ENCODE measurements at places on chromosomes 11 and 22.
A peak's percentile ranks its signal among the peaks of the same experiment; 100 is the strongest.

DNA sequence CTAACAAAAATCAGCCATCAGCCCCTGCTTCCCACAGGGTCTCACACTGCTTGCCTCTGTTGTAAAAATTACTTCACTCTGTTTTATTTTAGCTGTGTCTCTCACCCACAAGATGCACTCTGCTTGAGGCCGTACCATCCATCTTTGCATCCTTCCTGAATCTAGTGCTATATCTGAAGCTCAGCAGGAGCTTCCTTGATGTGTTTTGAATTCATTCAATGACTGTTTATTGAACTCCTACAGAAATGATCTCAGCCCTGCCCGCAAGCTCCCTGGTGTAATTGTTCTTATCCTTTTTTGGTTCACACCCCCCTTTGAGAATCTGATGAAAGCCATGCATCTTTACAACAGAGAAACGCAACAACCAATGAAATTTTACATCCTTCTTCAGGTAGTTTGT lies 310.2 kb upstream of the ZC3H12C start:
- no peak for DNase-seq

DNA sequence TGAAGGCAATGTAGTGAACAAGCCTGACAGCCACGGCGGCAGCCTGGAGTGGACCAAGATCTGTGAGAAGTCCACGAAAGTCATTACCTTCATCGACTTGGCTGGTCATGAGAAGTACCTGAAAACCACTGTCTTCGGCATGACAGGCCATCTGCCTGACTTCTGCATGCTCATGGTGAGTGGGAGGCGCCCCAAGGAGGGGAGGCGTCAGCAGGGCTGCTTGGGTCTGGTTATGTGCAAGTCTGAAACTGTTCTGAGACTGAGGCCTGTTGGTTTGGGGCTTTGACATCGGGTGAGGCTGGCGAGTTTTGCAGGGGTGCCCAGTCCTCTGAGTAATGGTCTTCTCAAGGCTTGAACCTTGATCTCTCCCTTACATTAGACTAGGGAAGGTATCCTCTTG lies 11.1 kb downstream of the GTPBP1 start:
- DNase-seq = no peak

DNA sequence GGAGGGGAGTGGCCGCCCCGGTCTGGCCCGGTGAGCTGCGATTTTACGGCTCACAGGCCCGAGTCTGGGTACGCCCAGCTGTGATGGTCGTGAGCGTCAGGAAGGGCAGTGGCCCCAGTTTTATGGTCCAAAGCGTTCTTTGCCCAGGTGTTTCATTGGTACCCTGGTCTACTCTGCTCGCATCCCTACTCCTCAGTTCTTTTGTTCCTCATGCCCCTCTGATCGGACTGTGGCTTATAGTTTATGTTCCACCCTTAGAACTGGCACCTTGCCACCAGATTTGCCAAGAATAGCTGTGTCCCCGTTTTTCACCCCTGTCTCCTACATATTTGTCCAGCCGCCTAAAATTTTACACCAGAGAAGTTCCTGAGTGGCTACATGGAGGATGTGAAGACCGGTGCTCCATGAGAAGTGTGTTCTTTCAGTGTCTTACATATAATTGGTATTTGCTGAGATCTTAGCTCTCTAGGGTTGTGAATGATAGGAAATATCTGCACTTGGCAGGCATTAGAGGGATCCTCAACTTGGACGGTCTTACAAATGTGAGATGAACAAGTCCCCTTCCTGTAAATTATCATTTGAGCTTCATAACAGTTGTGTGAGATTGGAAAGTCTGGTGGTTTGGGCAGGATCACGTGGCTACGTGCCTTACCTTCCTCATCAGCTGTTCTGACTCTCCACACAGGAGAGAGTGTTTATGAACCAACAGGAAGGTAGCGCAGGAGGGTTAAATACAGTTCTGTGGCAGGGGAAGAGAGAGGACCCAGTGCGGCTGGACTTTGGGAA lies 1.1 kb downstream of the PANX1 start:
- no peak for DNase-seq

- peak; percentile 8 for DNase-seq
These were observed 13.2 kb upstream of the HDHD5 start for GRCh38 chr22:17172029-17172833.

DNA sequence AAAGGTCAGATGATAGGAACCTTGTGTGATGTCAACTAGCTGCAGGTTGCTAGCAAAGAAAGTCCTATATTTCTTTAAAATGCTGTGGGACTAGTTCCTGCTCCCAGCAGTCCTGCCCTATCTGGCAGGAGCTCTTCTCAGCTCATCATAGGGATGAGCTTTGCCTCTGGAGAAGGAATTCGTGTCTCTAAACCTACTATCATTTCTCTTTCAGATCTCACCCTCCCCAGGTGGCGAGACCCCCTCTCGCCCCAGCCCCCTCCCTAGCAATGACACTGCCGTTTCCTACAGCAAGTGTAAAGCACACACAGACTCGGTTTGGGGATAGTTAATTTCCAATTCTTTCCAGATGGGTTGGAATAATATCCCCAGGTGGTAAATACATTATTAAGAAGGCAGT lies 533.3 kb downstream of the OPCML start:
- DNase-seq = no peak

GRCh38 chr11:115497303-115497702 lies 6.9 kb downstream of the CADM1 start:
- DNase-seq = no peak

GRCh38 chr11:64499261-64500004 lies 91.6 kb upstream of the SLC22A12 start:
- DNase-seq = no peak

DNA sequence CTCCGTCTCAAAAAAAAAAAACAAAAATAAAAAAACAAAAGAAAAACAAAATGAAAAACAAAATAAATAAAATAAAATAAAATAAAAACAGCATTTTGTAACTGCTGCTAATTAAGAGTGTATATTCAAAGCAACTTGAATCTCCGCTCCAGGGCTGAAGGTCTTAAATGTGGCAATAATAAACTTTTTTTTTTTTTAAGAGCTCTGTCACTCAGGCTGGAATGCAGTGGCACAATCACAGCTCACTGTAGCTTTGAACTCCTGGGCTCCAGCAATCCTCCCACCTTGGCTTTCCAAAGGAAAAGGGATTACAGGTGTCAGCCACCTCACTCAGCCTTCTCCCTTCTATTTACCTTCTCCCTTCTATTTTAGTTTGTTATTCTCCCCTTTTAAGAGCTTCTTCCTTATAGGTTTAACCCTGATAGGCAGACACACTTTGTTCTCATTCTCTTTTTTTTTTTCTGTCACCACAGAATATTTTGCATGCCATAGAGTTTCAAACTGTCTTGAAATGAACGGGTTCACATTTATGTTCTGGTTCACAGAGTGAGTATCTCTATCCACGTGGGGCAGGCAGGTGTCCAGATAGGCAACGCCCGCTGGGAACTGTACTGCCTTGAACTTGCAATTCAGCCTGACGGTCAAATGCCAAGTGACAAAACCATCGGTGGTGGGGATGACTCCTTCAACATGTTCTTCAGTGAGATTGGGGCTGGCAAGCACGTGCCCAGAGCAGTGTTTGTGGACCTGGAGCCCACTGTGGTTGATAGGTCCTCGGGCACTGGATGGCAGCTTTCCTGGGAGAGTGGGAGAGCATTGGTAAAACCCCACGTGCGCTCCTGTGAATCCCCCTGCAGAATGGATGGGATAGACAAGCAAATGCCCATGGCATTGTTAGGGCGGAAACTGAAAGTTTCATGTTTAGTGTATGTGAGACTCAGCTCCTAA lies 19.4 kb downstream of the LRRC74B start:
- no peak for DNase-seq

DNA sequence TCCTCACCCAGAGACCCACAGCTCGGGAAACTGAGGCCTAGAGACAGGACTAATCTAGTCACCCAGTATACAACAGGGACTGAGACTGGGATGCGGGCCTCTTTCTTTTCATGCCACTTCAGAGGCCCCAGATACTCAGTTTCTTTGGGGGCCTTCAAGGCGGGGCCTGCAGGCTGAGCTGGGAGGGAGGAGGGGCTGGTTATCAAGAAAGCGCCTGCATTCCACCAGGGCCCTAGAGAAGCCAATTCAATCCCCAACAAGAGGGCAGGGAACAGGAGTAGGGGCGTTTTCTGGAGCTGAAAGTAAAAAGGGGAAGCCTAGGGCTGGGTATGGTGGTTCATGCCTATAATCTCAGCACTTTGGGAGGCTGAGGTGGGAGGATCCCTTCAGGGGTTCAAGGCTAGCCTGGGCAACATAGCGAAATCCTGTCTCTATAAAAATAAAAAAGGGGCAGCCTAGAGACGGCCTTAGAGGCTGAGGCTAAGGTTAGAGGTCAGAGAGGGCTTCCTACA lies 1.6 kb downstream of the ATG2A start:
- DNase-seq = no peak

GRCh38 chr11:58912124-58912523 lies 27.2 kb upstream of the GLYATL1 start:
- no peak for DNase-seq

DNA sequence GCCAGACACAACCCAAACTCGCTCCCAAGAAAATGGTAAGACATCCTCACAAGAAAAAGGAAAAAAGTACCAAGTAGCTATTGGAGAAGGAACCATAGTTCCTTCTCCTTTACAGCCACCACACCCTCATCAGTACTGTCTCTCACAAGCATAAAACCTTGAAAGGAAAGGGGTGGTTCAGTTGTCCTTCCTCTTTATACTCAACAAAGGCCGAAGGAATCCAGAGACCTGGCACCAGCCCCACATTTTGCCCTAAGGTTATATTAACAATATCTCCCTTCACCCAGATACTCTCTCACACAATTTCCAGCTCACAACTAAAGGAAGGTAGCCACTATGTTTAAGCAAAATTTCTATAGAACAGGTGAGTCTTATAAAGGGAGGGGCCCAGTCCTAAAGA lies 8.5 kb downstream of the FHIP1B start:
- DNase-seq = no peak

DNA sequence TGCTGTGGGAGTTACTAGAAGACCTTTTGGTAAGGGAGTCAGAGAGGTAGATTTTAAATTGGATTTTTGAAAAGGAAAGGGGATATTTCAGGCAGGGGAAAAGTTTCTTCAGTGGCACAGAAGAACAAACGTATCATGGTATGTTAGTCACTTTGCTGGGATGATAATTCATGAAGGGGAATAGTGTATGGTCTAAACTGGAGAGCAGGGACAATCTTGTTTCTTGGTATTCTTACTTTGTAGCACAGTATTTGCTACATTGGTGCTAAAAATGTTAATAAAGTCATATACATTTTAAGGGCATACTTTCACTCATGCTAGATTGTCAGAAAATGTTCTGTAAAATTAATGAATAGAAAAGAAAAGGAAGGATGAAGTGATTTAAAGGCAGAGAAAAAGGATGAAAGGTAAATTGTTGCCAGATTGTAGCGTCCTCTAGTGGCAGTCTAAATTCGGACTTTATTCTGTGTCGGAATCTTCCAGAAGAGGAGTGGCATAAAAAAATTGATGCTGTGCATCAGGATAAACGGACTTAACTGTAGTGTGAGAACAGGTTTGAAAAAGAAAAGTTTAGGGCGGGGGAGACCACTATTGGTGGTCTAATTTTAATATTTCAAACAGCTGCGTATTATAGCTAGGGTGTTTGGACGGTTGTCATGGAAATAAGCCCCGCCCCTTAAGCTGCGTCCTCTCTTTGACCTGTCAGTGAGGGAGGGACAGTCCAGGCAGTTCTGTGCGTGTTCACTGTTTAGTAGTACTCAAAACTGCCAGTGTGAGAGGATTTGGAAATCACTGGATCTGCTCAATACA lies at the start of gene BCO2:
BCO2 (plus strand) TSS at position 724 of the 810 bp plus-strand sequence. CDS start 90 bp downstream, outside the sequence.
- peak; percentile 51 for DNase-seq

GRCh38 chr11:13051257-13051656 lies 42.1 kb downstream of the RASSF10 start:
- no peak for DNase-seq

DNA sequence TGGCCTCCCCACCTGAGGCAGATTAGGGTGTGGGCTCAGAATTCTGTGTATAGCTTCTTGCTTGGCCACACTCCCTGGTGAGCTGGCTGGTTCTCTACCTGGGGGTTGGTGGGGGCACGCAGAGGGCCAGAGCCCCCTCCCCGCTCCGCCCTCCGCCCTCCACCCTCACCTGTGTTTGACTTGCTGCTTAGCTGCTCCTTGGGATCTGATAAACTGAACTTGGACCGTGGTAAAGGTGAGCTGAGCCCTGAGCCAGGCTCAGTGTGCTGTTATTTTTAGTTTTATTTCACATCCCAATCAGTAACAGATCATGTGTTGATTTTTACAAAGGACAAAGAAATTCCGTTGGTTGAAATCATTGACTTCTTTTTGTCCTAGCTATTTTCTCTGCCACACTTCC lies 2.0 kb downstream of the OVOL1 start:
- DNase-seq = no peak

- DNase-seq = no peak
These were observed 94.2 kb upstream of the RTL6 start for GRCh38 chr22:44592126-44592823.

GRCh38 chr11:123203471-123203870 lies 8.4 kb upstream of the CLMP start:
- DNase-seq = no peak

DNA sequence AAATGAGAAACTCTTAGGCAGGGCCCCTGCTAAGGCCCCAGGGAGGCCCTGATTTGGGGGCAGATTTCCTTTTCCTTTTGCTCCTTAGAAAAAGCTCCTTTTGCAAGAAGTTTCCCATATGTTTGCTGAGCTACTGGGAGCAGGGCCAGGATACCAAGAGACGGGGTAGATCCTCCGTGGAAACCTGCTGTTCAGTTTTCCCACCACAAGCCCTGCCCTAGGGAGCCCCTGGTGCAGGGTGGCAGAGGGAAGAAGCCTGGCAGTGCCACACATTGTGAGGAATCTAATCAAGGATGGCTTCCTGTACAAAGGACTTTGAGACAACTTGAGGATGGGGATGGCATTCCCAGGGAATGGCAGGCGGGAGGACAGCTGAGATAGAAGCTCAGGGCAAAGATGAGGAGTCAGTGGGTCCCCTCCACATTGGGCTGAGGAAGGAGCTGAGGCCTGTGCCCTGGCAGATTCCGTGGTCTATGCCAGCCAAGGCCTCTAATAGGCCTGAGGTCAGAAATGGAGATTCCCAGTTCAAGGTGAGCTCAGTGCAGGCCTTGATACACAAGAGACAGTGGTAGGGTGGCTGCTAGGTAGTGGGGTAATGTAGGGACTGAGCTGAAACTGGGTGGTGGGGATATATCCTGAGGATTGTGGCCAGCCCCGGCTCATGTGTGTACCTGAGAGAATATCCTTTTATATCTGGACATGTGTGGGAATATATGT lies 15.0 kb downstream of the TUB start:
- no peak for DNase-seq

- DNase-seq = no peak
These were observed 2.2 kb upstream of the OR52H1 start for GRCh38 chr11:5550440-5551095.

DNA sequence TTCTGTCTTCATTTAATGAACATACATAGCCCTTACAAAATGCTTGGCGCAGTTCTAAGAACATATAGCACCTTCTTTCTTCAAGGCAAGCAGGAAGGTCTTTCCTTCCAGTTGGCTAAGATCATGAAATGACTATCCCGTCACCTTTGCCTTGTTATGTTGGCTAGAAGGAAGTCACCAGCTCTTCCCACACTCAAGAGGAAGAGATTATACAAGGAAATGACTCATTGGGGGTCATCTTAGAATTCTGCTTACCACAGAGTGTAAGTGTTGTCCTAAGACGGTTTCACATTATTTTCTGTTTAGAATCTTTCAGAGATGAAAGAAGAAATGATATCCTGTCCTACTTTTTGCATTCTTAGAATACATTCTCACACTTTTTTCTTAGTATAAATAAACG lies 808.0 kb upstream of the LUZP2 start:
- DNase-seq = no peak
